ENCODE measurements at places on chromosomes 3 and 15.

DNA sequence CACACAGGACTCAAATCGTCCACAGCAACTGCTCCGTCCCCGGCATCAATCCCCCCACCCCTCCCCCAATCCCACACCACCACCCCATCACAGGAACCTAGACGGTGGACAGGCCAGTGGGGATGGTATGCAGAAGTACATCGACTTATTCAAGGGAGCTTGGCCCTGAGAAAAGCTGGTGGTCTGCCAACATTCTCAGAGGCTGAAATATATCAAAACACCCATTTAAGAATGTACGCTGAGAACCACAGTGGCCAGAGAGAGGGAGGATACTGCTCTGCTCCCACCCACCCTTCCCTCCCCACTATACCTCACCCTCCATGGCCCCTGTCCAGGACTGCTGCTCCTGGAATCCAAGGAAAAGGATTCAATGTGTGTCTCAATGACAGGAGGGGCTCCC lies 12.4 kb upstream of the USP3 start:
- no peak for DNase-seq

DNA sequence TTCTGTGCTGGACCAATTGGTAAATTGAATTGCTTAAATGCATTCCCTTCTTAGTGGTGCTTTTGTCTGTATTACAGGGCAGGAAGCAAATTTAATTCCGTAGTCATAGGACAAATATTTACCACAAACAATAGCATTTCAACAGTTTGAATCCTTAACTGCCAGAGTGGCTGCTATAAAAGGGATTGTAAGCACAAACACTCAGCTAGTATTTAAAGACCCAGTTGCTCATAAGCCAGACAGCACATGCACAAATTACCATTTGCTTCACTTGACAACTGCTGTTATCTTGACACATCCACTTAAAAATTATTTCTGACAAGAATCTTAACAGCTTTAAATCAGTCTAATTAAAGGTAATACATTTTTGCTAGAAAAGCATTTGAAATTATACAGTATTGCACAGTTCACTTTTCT lies 490.2 kb upstream of the ADAMTS9 start:
- DNase-seq, result no peak

- no peak for DNase-seq
Observed at GRCh38 chr3:81925385-81925784, 163.9 kb upstream of the GBE1 start.

DNA sequence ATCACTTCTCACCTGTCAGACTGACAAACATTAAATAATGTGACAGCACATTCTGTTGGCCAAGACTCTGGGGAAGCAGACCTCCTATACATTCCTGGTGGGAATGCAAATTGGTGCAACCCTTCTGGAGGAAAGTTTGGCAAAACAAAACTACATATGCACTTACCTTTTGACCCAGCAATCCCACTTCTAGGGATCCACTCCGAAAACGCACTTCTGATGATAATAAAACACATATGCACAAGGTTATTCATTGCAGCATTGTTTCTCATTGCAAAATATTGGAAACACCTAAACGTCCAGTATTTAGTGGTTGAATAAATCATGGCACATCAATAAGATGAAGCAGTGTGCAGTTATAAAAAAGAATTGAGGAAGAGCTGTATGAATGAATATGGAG lies 145.5 kb upstream of the ABHD17C start:
- no peak for DNase-seq

GRCh38 chr15:36263666-36264065 lies 315.8 kb upstream of the CDIN1 start:
- DNase-seq, result no peak

DNA sequence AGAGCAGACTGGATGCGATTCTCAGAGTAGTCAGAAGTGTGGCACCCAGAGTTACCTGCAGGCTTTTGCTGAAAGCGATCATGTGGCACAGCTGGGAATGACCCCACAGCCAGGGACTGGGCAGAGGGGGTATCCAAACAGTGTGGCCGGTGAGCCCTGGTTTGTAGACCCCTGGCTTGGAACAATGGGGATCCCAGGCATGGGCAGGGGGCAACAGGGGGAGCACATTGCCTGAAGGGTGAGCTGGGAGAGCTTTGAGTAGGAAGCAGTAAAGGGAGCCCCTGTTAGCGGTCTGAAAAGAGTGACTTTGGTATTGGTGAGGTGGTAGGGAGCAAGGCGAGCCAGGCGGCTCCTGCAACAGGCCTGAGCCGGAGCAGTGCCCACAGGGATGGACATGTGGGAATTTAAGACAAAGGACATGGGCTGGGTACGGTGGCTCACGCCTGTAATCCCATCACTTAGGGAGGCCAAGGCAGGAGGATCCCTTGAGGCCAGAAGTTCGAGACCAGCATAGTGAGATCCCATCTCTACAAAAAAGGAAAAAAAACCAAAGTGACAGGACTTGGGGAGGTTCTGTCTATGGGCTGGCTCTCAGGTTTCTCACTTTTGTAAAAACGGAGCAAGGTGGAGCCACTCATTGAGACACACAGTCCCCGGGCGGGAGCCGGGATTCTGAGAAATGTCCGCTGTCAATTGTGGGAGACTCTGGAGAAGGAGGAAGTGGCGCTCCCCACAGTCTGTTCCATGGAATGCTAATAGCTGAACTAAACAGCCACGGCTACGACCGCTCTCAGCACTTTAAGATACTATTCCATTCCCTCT lies 223.8 kb upstream of the LYSMD4 start:
- no peak for DNase-seq

DNA sequence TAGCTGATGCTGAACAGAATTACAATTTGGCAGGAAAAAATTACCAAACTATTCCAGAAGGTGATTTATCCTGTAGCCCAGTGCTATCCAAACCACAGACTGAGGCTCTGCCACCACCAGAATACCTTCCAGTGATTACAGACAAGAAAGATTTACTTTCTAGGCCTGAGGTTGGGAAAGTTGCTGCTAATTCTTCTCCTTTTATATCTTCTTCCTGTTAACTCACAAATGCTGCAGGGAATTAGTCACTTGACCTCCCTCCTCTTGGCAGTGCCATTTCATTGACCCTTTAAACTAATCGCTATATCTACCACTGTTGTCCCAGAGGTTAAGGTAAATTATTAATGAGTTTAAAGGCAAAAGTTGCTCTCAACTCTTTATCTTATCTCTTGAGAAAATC lies 118.4 kb downstream of the CTNNB1 start:
- no peak for DNase-seq

- DNase-seq, result no peak
Observed at GRCh38 chr3:188788621-188789081, 383.1 kb upstream of the TPRG1 start.

GRCh38 chr3:119291062-119291700 lies 3.0 kb upstream of the ARHGAP31 start:
- no peak for DNase-seq

DNA sequence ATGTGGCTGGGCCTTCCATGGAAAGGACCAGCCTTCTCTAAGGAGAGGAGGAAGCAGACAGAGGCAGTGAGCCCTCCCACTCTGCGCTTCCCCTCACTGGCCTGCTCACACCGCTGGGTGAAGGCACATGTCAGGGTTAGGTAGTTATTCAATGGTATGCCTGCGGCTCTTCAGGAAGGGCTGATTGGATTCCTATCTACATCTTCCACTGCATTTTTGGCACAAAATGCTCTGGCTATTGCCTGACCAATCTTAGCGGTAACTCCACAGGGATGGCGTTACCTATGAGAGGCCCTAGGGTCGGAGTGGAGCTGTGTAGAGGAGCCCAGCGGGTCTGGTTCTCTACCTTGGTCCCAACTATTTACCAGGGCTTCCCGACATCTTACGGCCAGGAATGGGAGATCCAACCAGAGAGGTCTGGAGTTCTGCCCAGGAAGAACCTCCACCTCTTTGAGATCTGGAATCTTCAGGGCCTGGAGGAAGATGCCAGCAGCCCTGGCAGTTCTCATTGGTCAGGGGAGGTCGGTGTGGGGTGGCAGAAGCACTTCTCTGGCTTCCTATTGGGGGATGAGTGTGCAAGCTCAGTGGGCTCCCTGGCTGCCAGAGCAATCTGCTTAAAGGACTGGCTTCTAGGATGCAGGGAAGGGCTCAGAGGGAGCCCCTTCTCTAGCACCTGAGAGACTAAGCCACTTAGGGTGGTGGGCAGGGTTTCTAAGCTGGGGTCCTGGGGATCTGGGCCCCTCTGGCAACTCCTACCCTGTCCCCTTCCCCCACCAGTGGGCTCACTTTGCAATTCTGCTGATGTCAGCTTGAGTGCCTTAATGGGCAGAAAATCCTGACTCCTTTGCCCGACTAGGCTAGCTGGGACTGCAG lies 24.3 kb downstream of the SNX33 start:
- DNase-seq, result peak; percentile 36

DNA sequence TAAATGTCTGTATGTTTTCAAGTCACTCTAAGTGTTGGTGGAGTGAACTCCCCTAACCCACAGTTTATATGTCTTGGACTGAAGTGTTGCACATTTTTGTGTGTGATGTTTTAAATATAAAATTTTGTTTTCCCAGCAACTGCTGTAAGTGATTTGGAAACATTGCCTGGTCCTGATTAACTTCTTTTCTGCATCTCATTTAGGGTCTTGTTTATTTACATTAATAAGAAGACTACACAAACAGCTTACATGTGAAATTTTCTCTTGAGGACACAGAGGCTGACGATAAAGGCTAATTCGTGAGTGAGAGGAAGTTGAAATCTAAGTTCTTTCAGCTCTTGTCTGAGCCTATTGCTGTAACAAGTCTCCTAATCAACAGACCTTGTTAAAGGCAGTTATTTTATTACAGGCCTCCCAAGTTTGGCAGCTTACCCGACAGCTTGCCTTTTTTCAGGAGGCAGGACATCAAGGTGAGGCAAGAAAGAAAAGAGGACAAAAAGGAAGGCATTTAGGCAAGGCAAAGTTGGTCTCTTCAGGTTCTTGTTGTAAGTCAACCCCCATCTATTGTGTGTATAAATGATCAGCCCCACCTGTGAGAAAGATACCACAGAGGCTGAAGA lies 177.7 kb upstream of the NR2E3 start:
- no peak for DNase-seq

DNA sequence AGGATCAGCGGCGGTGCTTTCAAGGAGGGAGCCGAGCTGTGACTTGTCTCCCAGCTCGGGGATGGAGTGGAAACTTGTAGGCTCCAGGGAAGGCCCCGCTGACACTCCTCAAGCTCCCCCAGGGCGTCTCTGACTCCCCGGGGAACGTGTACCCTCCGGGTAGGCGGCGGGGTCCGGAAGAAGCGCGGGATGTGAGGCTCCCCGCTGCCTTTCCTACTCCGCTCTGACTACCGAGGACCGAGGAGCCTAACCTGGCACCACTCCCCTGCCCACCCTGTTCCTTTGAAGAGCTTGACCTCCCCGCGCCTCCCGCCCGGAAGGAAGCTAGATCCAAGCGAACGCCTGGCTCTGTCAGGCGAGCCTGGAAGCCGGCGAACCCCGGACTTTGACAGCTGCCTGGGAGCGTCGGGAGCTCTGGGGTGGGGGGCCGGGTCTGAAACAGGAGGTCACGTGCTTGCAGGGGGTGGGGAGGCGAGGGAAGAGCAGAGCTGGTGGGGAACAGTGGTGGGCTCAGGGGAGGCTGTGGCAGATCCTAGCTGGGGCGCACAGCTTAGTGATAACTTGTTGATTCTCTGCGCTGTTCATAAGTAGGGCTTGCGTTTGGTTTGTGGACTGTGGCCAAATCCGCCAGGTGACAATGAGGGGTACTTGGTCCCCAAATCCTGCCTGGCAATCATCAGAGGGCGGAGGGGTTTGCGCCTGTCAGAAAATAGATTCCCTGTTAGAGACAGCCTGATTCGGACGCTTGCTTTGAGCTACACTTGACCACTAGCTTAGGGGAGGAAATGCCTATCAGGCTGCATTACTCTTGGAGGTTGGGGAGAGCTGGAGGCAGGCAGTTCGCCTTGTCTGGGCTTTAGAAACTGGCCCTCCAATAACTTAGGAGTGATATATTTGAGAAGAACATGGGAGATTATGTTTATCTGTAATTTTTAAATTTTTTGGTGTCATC lies 1.2 kb downstream of the CLSTN2 start:
- peak; percentile 62 for DNase-seq

GRCh38 chr15:87326269-87326668 lies 930.3 kb downstream of the NTRK3 start:
- DNase-seq, result no peak

DNA sequence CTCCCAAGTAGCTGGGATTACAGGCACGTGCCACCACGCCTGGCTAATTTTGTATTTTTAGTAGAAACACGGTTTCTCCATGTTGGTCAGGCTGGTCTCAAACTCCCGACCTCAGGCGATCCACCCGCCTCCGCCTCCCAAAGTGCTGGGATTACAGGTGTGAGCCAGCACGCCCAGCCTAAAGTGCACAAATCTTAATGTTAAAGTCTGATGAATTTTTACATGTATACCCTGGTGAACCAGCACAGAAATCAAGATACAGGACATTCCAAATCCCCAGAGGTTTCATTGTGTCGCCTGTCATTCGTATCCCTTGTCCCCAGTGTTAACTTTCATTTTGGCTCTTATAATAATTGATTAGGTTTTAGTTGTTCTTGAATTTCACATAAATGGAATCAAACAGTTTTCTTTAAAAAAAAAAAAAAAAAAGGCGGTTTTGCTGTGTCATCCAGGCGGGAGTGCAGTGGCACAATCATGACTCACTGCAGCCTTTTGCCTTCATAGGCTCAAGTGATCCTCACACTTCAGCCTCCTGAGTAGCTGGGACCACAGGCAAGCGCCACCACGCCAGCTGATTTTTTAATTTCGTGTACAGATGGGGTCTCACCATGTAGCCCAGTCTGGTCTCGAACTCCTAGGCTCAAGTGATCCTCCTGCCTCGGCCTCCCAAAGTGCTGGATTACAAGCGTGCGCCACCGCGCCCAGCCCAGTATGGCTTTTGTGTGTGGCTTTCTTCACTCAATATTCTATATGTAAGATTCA lies 1.5 kb upstream of the TM4SF19 start:
- DNase-seq, result no peak

- no peak for DNase-seq
Observed at GRCh38 chr15:32669896-32670611, 28.5 kb downstream of the SCG5 start.

- DNase-seq, result peak; percentile 87
Observed at GRCh38 chr3:72334681-72335457, 513.4 kb downstream of the SHQ1 start.

DNA sequence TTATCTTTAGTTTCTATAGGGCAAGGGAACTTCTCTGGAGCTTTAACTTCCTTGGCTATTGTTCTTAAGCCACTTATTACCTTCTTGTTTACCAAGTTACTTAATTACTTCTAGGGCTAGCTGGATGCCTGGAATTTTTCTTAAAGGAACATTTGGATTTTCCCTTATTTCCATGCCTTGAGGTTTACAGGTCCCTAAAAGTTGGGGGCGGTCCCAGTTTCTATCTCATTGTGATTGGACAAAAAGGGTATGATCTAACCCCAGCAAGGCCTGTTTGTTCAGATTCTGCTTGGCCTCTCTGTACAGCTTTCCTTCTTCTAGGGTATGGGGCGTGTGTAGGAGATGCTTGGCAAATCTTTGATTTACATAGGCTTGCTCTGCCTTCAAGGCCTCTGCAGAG lies 17.4 kb downstream of the PDHB start:
- DNase-seq, result no peak

DNA sequence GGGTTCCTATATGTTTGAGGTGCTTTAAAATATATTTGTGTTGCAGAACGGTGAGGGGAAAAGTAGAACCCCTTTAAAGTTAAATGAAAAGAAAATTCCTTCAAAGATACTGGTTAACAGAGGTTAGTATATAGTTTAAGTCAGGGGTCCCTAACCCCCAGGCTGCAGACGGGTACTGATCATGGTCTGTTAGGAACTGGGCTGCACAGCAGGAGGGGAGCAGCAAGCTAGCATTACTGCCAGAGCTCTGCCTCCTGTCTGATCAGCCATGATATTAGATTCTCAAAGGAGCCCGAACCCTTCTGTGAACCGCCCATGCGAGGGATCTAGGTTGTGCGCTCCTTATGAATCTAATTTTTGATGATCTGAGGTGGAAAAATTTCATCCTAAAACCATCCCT lies 37.5 kb upstream of the RFX7 start:
- no peak for DNase-seq

- DNase-seq, result peak; percentile 85
Observed at GRCh38 chr3:64398006-64398405, 172.7 kb upstream of the PRICKLE2 start.
